Neural crest cell (in vitro differentiated cells): ENCODE measurements at places on chromosomes 5 and 9. TPM values are rescaled to one million over a fixed set of nuclear protein-coding genes. Genes with fewer than 3 reads are reported as not detected.

GRCh38 chr9:12276505-12276904 lies 416.7 kb upstream of the TYRP1 start:
- DNase-seq, result no peak

DNA sequence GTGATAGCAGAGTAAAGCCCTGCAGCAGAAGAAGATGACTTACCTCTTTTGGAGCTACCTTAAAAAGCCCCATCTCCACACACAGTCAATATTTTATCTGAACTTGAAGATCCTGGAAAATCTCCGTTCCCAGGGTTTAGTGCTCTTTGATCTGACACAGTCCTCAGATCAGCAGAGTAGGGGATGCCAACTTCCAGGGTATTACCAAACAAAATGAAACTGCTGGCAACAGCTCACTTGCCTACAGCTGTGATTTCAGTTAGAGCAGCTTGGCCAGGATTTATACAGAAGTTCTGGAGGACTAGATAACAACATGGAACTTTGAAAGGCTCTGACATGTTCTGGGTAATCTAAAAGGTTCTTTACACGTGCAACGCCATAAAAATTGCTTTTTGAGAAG lies 1537.8 kb upstream of the ACO1 start:
- no peak for DNase-seq

DNA sequence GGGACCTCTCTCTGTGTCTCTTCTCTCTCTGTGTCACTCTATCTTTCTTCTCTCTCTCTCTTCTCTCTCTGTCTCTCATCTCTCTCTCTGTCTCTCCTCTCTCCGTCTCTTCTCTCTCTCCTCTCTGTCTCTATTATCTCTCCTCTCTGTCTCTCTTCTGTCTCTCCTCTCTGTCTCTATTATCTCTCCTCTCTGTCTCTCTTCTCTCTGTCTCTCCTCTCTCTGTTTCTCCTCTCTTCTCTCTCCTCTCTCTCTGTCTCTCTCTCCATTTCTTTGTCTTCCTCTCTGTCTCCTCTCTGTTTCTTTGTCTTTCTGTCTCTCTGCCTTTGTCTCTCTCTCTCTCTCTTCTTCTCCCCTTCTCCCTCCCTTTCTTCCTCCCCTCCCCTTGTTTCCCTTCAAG lies 3.2 kb upstream of the OLFM1 start:
- DNase-seq, result no peak

DNA sequence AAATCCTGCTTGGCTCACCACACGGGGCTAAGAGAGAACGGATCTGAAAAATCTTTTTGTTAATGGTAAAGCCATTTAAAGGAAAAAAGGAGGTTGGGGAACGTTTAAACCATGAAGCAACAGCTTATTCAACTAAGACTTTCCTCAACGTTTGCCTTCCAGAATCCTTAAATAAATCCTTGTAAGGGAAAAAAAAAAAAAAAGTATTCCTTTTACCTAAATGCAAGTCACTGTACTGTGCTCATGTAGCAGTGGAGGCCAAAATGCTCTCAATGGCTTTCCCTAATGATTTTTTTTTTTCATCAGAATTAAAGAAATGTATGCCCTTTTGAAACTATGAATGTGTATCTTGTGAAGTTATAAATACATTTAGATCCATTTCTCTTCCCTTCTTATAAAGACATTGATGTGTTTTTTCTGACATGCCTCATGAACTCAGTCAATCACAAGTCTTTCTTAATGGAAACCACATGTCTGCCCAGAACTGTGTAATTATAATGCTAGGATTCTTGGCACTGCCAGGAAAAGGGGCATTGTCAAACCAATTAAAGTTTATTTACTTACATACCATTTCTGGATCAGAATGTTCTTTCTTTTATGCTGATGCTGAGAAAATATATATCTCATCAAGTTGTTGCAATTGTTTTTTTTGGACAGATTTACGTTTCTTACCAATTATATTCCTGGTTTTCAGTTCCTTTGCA lies 107.5 kb downstream of the EBF1 start:
- no peak for DNase-seq

The PCDHB11 gene
- total RNA-seq, result 2.7 and 3.6 TPM in 2 replicates
